Pulmonary artery endothelial cell (primary cell): ENCODE measurements at places on chromosomes 7 and 10.

DNA sequence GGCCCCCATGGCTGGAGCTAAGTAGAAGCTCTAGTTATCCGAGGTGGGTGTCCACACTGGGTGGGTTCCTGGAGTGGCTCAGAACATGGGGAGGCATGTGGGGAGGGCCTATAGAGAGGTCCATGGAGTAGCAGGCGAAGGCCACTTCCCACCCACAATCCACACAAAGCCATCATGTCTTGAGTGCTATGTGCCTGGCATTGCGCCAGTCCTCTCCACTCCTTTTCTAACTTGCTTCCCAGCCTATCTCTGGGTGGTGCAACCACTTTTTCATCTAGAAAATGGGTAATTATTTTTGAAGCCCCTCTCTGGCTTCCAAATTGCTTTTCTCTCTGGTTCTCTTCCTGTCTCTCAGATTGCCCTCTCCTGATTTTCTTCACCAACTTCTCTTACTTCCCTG, 263.6 kb downstream of the PHTF2 start:
- DNase-seq = no peak

GRCh38 chr7:149569025-149569725, 71.6 kb upstream of the ZNF746 start:
- no peak for DNase-seq

DNA sequence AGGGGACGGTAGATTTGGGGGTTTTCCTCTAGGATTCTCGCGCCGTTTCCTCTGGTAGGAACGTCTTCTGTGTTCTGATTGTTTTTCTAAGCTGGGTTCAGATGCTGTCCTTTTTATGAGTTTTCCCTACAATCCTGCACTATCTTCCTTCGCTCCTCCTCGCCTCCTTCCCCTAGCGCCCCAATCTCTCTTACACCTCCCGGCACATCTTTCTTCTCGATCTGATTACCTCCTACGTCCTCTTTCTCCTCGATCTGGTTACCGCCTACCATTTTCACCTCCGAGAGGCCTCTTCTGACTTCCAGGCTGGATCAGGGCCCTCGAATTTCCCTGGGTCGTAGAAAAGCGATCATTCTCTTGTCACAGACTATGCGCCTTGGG, 413 bp downstream of the BUD31 start:
- DNase-seq = no peak

DNA sequence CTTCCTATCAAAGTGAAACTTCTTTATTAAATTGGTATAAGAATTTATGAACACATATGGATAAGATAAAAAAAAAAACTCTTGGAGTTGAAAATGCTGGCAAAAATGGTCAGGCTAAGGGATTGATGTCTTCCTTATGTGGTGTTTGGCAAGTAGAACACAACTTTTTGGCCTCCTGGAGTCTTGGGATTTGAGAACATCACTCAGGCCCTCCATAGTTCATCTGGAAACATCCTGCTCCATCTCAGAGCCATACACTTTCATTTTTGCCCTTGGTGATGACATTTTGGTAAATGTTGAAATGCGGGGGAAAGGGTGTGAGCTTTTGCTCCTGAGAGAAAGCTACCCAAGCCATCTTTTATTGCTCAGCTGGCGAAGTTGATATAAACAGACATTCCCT, 27.5 kb upstream of the BTBD16 start:
- DNase-seq = no peak

- DNase-seq = no peak
These were observed 12.8 kb downstream of the CRYGN start for GRCh38 chr7:151426904-151427704.
